ENCODE measurements at places on chromosomes 16 and 17.

GRCh38 chr17:9233271-9233599 lies 211.9 kb downstream of the NTN1 start:
- DNase-seq: no peak

DNA sequence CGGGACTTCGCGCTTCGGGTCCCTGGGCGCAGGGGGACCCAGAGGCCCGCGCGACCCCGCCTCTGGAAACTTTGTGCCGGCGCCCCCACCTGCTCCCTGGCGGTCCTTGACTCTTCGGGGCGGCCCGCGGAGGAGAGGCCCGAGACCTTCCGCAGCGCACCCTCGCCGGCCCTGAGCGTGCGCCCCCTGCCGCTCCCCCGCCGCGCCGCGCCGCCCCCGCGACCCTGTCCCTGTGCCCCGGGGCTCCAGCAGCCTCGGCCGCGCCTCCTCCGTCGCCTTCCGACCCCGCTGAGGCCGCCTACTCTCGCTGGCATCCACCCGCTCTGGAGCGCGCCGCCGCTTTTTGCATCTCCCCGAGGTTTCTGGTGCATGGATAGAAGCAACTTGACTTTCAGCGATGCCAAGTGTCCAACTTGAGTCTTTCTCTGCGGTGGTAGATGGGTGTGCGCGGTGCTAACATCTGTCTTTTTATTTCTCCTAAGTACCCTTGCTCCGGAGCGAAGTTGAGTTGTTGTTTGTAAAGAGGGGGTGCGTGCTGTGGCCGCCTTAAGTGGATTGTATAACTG lies 414 bp downstream of the DUSP14 start:
- DNase-seq: peak; percentile 53

DNA sequence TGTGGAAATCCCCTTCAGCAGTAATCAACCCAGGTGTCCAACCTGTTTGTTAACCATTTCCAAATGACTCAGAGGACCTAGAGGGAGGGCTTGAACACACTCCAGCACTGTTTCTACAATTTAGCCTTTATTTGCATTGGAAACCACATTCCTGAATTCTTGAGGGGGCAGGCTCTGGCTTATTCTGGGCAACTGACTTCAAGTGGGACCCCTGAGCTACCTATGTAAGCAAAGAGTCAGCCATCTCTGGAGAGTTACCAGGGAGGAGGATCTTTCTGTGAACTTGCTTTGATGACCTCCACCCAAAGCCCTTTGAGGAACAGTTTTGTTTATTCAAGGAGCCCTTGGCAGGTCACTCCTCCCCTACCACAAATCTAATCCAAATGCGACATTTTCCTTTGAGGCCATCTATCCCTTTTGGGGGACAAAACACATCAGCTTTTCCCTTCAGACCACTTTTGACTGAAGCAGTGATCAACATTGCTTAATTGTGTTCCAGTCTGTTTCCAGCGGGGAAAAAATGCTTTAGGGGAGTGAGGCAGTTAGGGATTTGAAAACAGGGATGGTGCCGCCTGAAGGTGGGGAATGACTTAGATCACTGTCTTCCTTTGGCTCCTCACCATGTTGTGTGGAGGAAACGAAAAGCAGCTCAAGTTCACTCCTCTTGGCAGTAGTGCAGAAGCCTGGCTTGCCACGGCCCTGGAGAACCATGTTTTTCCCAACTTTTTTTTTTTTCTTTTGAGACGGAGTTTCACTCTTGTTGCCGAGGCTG lies 46.2 kb downstream of the TUBD1 start:
- peak; percentile 48 for DNase-seq

DNA sequence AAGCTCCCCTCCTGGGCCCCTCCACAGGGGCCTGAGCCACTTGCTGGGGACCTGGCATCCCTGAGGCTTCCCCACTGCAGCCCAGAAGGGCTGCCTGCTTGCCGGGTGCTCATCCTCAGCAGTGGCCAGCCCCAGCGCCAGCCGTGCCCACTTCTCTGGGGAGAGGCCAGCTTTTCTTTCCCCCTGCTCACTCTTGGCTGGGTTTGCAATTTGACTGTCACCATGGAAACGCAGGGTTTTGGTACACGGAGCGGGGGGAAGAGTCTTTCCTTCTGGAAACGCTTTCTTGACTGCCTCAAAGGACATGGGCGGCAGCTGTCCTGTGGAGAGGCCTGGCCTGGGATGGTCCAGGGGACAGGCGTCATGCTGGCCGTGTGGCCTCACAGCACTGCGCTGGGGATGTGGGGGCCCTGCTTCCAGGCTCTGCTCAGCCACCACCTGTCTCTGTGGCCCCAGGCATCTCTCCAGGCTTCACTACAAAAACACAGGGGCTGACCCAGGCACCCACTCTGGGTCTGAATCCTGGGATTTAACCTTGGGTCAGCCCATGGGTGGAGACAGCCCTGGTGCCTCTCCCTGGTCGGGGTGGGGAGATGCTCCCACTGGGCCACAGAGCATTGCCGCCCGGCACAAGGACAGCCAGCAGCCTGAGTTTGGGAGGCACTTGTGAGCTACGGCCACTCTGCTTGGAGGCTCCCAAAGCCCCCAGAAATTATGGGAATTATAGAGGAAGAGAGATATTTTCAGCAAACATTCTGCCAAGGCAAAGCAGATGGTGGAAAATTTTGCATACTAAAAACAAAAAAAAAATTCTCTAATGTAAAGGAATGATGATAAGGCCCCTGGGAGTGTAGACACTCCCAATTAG lies 45.9 kb upstream of the DOC2B start:
- peak; percentile 16 for DNase-seq

DNA sequence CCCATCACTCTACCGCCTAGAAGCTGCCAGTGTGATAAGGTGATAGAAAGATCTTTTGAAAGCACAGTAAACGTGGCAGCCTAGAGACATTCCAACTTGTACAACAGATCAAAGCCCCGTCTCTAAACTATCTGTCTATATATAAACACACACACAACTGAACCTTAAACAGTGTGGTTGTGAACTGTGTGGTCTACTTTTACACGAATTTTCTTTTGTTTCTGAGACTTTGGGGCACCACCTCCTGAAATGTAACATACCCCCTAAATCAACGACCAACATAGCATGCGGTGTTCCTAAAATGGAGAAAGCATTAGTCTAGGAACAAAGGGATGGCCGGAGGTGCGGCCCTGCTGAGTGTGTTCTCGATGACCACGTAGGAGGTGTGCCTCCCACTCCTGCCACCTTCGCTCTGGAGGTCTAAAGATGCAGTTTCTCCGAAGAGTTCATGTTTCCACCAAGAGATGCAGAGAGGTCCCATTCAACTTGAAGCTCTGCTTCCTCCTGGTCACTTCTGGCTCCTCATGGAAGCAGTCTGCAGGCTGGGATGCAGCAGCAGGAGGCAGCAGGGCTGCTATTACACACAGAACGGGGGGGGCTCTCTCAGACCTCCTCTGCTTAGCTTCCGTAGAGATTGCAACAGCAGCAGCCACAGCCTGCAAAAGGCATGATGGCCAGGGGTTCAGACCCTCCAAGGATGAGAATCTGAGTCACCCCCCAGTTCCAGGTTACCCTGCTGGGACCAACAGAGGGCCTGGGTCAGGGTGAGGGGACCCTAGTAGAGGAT lies 22.6 kb upstream of the USP10 start:
- no peak for DNase-seq

DNA sequence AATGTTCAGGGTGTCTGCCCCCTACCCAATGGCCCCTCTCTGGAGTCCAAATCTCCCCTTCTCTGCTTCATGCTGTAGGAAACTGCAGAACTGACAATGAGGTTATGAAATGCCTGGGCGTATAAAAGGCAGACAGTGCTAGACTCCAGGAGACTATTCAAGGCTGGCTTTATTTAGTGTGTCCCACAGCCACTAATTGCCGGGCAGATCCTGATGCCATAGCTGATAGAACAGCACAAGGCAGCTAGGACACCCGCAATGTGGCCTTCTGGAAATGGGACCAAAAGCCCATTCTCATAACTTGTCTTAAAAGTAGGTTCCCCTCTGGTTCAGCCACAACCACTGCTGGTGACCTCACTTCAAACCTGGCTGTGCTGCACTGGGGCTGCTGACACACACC lies 28.5 kb upstream of the CD300E start:
- DNase-seq: no peak

- DNase-seq: peak; percentile 44
Measured at GRCh38 chr17:40309031-40309948, at the start of gene RARA. Gene RARA (plus strand): TSS chr17:40309180. CDS start chr17:40331219, 22,039 bp downstream.

GRCh38 chr17:77083531-77083930 lies 57.2 kb upstream of the SEC14L1 start:
- DNase-seq: no peak

DNA sequence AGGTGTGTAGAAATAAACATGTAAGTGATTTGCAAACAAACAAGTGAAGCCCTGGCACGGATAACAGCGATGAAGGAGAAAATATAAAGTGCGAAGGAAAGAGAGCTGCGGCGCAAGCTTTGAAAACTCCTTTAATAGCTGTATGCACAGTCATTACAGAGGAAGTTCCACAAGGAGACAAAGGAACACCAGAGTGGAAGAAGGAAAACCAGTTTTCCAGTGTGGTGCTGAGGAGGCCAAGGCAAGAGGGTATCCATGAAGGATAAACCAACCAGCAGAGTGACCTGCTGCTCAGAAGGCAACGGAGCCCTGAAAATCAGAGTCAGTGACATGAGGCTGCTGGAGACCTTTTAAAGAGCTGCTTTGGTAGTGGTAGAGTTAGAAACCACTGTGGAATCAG lies 24.4 kb downstream of the METTL16 start:
- DNase-seq: no peak

DNA sequence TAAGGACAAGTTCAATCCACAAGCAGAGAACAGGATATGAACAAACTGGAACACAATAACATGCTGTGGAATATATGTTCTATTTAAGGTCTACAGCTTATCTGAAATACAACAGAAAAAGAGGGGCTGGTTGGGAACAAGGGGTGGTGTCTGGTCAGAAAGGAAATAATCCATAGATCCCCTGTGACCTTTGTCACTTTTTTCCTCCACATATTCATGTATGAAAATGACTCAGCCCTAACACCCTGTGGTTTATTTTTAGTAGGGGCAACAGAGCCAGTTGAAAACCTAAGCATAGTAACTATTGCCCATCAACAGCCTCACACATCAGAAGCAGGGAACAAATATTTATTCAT lies 12.3 kb upstream of the SPAG9 start:
- no peak for DNase-seq

DNA sequence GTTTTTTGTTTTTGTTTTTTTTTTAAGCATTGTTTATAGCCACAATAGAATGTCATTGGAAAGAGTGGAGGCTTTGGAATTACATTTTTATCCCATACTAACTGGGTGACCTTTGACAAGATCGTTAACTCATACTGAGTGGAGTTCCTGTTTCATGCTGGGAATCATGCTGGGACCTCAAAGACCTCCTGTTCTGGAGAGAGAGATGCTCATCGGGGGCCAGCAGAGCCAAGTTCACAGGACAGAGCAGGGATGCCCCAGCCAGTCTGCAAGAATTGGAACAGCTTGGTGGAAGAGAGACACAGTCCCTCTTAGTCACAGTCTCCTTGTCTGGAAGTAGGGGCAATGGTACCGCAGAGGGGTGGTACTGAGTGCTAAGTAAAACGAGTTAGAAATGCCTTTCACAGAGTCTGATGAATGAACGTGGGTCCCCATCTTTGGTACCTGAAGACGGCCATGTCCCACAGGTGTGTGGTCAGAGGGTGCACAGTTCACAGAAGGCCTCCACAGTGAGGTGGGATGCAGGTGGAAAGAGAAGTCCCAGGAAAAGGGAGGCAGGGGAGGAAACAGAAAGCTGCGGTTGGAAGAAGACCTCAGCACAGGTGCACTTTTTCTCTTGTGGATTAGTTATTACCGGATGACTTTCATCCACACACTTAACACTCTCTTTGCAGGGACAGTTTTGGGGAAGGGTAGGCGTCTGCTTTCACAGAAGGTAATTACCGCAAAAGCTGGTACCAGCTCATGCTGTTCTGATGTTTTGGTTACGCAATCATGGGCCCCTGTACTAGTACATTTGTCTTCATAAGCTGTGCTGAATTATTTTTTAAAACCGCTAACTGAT lies 147.8 kb downstream of the PRKCA start:
- DNase-seq: no peak

GRCh38 chr16:5064915-5065314 lies 841 bp downstream of the C16orf89 start:
- DNase-seq: no peak

All from ovary (tissue), 10 donors.